Stromal cell of bone marrow (primary cell): ENCODE measurements at places on chromosomes 13 and 19.

DNA sequence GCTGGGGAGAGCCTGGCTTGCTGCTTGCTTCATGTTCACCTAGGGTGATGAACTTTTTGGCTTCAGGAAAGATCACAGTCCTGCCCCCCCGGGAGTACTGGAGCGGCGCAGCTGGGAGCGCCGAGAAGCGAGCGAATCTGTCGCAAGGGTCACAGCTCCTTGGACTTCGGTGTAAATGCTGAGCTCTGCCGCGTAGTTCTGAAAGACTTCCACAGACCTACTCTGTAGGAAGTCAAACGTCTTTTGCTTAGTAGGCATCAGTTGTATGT is 2.7 kb downstream of the ING1 start:
- no peak for DNase-seq

DNA sequence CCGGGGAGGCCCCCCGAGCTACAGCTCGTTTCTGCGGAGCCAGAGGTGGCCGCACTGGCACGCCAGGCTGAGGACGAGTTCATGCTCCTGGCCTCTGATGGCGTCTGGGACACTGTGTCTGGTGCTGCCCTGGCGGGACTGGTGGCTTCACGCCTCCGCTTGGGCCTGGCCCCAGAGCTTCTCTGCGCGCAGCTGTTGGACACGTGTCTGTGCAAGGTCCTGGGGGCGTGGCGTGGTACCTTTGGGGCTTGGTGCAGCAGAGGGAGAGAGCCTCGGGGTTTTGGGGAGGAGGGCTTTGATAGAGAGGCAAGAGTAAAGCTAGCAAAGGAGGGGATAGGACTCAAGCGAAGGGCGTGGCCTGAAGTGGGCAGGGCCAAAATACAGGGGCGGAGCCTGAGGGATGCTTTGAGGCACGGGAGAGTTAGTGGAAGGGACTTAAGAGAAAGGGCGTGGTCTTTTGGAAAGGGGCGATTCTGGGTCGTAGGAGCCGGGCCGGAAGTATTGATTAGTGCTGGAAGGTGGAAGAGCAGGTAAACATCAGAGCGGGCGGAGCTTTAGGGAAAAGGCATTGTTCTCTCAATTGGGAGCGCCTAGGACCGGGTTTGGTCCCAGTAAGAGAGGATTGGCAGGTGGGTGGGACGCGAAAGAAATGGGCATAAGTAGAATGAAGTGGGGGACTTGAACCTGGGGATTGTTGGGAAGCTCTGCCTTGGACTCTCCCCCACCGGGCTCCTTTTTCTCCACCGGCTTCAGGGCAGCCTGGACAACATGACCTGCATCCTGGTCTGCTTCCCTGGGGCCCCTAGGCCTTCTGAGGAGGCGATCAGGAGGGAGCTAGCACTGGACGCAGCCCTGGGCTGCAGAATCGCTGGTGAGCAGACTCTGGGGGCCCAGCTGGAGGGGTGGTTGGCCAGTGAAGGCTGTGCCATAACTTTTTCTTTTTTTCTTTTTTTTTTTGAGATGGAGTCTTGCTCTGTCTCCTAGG is 1.2 kb downstream of the PPM1N start:
- no peak for DNase-seq

GRCh38 chr13:97268772-97269171 is 46.6 kb downstream of the MBNL2 start:
- DNase-seq, result no peak

- DNase-seq, result no peak
Measured at GRCh38 chr13:38814331-38814730, 127.5 kb downstream of the FREM2 start.

- DNase-seq, result no peak
Measured at GRCh38 chr19:1854542-1855039, 6.3 kb upstream of the REXO1 start.

- no peak for DNase-seq
Measured at GRCh38 chr13:34522808-34523207, 419.3 kb upstream of the NBEA start.

- DNase-seq, result no peak
Measured at GRCh38 chr19:51148580-51148979, 6.5 kb downstream of the SIGLEC7 start.

GRCh38 chr13:112679932-112680677 is 9.7 kb upstream of the ATP11A start:
- no peak for DNase-seq

GRCh38 chr13:113668491-113668971 is 1.5 kb downstream of the GRK1 start:
- no peak for DNase-seq

GRCh38 chr19:7397687-7398086 is 49.0 kb downstream of the ARHGEF18 start:
- DNase-seq, result no peak

GRCh38 chr13:111952814-111953213 is 114.1 kb upstream of the SOX1 start:
- DNase-seq, result no peak

GRCh38 chr19:35106291-35106583 is 9.4 kb upstream of the FXYD3 start:
- DNase-seq, result no peak

- no peak for DNase-seq
Measured at GRCh38 chr13:86155756-86156155, 356.5 kb upstream of the SLITRK6 start.

DNA sequence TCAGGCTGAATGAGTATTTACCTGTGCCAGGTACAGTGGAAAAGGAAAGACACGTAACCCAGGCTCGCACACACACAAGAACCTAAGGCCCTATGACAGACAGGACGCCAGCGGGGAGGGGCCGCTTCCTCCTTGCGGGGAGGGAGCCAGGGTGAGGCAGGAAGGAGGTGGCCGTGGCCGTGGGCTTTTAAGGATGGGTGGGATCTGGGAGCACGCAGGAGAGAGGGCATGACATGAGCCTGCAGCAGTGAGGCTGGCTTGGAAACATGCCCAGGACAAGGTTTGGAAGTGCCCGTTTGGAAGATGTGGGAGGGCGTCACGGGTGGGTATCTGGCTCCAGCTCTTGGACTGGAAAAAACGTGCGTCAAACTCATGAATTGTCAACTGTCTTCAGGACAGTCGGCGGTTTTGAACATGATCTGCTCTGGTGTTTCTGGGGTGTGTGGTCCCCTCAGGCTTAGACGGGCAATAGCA is 20.1 kb downstream of the SH3GL1 start:
- no peak for DNase-seq

DNA sequence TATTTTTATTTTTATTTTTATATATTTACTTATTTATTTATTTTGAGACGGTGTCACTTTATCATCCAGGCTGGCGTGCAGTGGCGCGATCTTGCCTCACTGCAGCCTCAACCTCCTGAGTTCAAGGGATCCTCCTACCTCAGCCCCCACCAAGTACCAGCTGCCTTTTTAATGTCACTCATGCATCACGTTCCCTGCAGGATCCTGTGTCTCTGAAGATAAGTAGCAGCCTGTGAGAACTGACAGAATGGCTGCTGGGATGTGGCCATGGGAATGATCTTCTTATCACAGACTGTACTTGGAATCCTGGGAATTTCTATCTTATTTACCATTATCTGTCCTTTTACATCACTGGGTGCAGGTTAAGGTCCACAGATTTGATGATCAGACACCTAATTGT is 9.2 kb upstream of the ZNF761 start:
- DNase-seq, result no peak

- DNase-seq, result no peak
Measured at GRCh38 chr13:113801289-113801961, 42.4 kb downstream of the TMEM255B start.

DNA sequence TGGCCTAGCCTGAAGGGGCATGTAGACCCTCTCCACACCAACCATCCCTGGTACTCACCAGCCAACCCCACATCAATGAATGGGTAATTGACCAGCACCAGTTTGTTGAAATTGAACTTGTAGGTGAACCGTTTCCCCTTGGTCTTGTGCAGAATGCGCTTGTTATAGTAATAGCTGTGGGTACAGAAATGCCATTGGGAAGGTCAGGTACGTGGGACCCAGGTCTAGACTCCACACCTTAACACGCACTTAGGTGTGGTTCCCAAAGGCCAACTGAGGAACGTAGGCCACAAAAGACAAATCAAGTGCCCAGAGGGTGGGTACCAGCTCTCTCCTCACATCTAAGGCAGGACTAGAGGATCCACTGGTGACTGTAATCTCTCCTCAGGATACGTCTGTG is 5.2 kb downstream of the ERF start:
- DNase-seq, result no peak

DNA sequence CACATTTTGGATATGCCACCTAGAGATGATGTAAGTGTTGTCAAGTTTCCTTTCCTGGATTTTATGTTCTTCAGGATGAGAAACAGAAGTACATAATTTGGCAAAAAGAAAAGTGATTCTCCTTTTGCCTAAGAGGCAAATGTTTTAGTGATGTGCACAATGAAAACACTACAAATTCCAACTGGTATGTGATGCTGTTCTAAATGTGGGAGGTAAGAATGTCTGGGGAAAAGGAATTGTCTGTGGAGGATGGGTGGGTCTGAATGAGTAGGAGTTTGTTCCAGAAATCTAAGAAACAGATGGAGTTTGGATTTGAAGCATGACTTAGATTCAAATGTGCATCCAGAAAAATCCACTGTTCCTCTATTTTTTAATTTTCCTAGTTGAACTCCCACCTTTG is 473.6 kb upstream of the SPRY2 start:
- no peak for DNase-seq

DNA sequence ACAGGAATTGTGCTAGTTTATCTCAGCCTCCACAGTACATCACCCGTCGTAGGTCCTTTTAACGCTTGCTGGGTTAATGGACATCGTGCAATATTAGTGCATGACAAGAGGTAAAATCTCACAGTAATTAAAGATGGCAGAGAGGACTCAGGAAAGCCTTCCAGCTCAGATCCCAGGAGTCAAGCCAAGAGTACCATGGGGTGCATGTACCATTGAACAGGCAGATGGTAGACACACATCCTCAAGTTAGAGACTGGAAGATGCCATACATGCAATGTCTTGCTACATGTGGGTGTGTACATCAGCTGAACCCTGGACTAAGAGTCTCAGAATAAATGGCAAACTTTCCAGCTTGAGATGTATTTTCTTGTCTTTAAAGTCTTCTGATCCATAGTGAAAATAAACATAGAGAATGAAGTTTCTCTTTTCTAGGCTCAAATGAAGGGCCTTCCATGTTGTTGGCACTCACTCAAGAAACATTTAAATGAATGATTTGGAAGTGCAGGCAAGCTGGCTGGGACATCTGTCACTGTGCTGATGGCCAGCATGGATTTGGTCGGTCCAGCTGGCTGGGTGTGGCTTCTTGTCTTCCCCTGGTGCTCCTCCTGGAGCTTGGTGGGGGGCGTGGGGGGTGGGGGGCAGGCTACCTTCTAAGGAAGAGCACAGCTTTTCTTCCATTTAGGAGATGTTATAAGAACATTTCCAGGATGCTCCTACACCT is 290.9 kb upstream of the MAB21L1 start:
- DNase-seq, result no peak

DNA sequence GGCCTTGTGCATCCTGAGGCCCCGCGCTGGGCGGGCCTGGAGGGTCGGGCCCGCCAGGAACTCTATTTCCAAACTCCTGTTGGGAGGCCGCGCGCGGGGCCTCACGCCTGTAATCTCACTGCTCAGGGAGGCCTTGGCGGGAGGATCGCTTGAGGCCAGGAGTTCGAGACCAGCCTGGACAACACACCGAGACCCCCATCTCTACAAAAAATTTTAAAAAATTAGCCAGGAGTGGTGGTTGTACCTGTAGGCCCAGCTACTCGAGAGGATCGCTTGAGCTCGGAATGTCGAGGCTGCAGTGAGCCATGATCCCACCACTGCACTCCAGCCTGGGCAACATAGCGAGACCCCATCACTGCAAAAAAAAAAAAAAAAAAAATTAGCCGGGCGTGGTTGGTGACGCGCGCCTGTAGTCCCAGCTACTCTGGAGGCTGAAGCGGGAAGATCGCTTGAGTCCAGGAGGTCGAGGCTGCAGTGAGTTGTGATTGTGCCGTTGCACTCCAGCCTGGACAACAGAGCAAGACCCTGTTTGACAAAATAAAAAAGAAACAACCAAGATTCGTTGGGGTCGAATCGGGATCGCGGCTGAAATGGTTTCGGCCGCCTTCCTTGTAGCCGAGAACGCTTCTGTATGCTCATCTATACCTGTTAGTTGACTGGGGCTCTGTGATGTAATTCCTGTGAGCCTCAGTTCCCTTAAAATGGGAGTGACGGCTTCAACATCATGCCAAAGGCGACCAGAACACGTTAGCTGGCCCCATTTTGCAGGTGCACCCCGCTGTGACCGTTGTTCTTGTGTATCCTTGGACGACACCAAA is 636 bp downstream of the SF3A2 start:
- no peak for DNase-seq

GRCh38 chr19:32630338-32630737 is 44.6 kb downstream of the ANKRD27 start:
- no peak for DNase-seq

- no peak for DNase-seq
Measured at GRCh38 chr19:30916238-30916637, 433.0 kb downstream of the TSHZ3 start.

DNA sequence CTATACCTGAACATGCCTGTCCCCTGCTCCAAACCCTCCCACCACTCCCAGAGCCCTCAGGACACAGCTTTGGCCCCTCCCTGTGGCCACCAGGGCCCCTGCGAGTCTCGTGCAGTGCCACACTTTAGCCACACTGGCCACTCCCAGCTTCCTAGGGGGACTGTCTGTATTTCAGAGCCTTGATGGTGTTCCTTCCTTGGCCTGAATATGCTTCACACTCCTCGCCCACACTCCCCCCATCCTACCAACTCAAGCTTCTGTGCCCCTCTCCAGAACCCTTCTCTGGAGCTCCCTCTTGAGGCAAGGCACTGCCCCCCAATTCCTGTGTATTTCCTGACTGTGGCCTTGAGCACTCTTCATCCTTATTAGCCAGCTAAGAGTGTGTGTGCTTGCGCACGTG is 80.2 kb downstream of the DPF1 start:
- no peak for DNase-seq

DNA sequence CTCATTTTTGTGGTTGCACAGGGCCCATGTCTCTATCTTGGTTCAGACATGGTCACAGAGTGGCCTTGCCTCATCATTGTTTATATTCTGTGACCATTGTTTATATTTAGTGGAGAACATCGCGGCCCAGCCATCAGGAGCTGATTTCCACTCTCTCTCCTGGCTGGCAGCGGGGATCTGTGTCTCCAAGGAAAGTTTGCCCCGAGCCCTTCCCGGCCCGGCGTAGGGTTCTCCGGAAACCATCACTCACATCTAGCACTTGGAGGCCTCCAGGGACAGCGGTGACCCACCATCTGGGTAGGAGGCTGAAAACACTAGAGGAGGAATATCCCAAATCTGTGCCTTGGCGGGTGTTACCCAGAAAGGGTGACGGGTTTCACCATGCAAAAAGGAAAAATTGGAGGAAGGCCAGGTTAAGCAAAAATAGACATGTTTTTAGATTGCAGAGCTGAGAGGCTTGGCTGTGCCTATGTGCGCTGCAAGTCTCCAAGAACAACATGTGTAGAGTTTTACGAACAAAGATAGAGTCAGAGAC is 726 bp upstream of the ZNF358 start:
- DNase-seq, result no peak

- DNase-seq, result no peak
Measured at GRCh38 chr13:46656786-46657185, 103.8 kb downstream of the LRCH1 start.

- DNase-seq, result no peak
Measured at GRCh38 chr13:97221466-97221865, 667 bp upstream of the MBNL2 start.

GRCh38 chr19:4811328-4812131 is 20.0 kb downstream of the TICAM1 start:
- peak; percentile 19 for DNase-seq
